ENCODE measurements at places on chromosomes 1 and 21.
A peak's percentile ranks its signal among the peaks of the same experiment; 100 is the strongest.

- H3K27ac ChIP-seq: no peak overlapping the region
- DNase-seq: no peak
- H3K4me3 ChIP-seq: no peak overlapping the region
- no peaks in the 10 kb centered on the region for H3K36me3 ChIP-seq
- no peaks in the 10 kb centered on the region for H3K27me3 ChIP-seq
- no peaks in the 10 kb centered on the region for H3K4me1 ChIP-seq
Measured at GRCh38 chr21:43207868-43208267, 39.1 kb downstream of the CRYAA start.

DNA sequence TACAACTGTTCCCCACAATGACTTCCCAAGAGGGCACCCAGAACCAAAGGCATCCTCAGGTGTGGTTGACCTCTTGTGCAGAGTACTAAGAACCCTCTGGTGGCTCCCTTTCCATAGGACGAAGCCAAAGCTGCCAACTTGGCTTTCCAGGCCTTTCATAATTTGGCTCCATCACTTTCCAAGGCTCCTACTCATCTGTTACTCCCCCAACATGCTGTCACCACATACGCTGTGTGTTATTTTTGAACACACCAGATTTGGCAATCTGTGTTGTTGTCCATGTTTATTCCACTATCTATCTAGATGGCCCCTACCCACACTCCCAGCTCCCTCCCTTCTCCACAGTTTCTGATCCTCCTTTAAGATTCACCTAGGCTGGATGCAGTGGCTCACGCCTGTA lies 10.2 kb upstream of the NKAIN1 start:
- no peaks in the 10 kb centered on the region for H3K27me3 ChIP-seq
- no peak overlapping the region for H3K27ac ChIP-seq
- H3K36me3 ChIP-seq: no peaks in the 10 kb centered on the region
- H3K4me1 ChIP-seq: no peaks in the 10 kb centered on the region

- H3K4me3 ChIP-seq: no peak overlapping the region
- no peak overlapping the region for H3K27ac ChIP-seq
- no peaks in the 10 kb centered on the region for H3K36me3 ChIP-seq
- no peaks in the 10 kb centered on the region for H3K4me1 ChIP-seq
Measured at GRCh38 chr21:38847556-38847955, 41.8 kb downstream of the ETS2 start.

- H3K4me1 ChIP-seq: no peaks in the 10 kb centered on the region
- no peak for DNase-seq
- H3K36me3 ChIP-seq: no peaks in the 10 kb centered on the region
- H3K27me3 ChIP-seq: no peaks in the 10 kb centered on the region
Measured at GRCh38 chr1:113388621-113389358, 1.5 kb upstream of the MAGI3 start.

DNA sequence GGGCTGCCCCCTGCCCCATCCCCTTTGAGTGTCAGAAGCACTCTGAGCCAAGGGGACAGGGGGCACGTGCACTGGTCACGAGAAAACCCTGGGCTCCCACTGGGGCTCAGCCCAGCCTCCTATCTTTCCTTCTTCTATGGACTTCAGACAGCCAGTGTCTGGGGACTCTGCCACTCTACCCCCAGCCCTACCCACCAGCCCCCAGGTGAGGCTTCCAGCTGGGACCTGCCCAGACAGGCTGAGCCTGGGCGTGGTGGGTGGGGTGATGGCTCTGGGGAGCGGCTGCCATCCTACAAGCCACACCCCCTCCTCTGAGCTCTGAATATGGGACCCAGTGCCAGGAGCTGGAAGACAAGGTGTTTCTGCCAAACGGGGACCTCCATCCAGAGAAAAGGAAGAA lies 8.0 kb upstream of the SFN start:
- H3K36me3 ChIP-seq: peaks cover 20% of the 10 kb centered on the region
- H3K4me3 ChIP-seq: no peak overlapping the region
- H3K27ac ChIP-seq: peak overlapping the region; percentile 71
- H3K4me1 ChIP-seq: peaks cover 28% of the 10 kb centered on the region
- H3K27me3 ChIP-seq: no peaks in the 10 kb centered on the region

GRCh38 chr1:166080967-166081870 lies 85.6 kb downstream of the FAM78B start:
- no peak overlapping the region for H3K27ac ChIP-seq
- no peaks in the 10 kb centered on the region for H3K36me3 ChIP-seq
- H3K4me3 ChIP-seq: no peak overlapping the region
- no peak for DNase-seq

All from prostate gland (tissue), 2 donors.